ENCODE measurements at places on chromosomes 4 and X. TPM values are rescaled to one million over a fixed set of nuclear protein-coding genes. Genes with fewer than 3 reads are reported as not detected.

Gene NHSL2
- 31.4 TPM for total RNA-seq

Gene COX7B
- total RNA-seq = 1,033 TPM

Gene DDIT4L
- total RNA-seq = 1.2 TPM

Gene RNF150
- total RNA-seq = 33.1 TPM

Gene BMP15
- total RNA-seq = not detected

Gene IQCM
- total RNA-seq = not detected

Gene NUP62CL
- not detected for total RNA-seq

Gene TIMM17B
- total RNA-seq = 36.1 TPM
